Stimulated activated CD4-positive, alpha-beta T cell treated with anti-CD3 and anti-CD28 coated beads, TNF-alpha, amount 100 ng/mL, for 1 hour (primary cell): ENCODE measurements at places on chromosomes 7 and 10.

DNA sequence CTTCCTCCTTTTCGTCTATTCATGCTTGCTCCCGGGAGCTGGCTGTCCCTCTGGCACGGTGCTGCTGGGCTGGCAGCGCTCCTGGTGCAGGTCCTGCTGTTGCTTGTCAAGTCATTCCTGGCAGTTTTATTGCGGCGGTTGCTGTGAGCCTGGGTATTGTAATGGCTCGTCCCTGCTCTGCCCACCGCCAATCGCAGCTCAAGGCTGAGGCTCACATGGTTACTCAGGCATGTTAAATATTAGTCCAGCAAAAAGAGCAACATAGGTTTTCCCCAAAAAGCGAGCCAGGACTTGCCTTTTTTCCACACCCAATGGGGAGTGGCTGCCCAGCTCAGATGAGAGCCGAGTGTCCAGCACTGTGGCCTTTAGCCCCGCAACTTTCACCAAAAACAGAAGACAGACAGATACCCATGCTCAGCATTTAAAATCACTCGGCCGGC lies 492.9 kb upstream of the FOXK1 start:
- DNase-seq, result no peak

DNA sequence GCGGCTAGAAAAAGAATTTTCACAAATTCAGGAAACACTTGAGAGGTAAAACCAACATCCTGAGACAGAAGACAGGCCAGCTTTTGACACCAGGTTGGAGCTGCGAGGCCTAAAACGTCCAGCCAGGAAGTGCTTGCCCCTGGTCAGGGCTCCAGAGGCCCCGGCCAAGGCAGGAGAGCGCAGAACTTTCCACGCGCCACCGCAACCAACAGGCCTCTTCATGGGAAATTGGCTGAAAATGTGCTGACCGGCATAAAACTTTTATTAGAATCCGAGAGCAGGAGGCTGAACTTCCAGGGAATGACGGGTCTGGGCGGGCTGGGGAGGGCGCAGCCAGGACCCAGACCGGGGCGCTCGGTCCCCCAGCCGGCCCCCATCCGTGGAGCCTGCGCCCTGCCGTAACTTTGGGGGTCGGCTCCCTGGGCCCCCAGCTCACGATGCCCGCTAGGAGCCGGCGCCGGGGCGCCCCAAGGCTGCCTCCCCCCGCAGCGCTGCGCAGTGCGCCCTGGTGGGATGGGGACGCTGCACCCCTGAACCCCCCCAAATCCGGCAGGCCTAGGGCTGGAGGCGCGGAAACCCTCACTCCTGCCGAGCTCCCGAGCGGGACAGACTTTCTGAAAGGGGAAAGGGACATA lies 414.0 kb upstream of the MKI67 start:
- DNase-seq, result no peak

DNA sequence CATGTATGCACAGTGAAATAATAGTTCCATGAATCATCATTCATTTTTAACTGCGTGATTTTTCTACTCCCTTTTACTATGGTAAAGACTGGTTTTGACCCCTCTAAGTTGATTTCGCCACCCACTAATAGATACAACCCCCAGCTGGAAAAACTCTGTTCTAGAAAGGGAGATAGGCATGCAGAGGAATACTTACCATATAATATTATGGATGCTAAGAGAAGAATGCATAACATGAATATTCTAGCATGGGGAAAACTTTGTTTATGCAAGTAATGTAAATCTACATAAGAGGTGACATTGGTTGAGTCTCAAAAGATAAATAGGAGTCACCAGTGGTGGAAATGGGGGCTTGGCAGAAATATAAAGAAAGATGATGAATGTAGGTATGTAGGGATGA lies 97.3 kb upstream of the MBL2 start:
- no peak for DNase-seq

DNA sequence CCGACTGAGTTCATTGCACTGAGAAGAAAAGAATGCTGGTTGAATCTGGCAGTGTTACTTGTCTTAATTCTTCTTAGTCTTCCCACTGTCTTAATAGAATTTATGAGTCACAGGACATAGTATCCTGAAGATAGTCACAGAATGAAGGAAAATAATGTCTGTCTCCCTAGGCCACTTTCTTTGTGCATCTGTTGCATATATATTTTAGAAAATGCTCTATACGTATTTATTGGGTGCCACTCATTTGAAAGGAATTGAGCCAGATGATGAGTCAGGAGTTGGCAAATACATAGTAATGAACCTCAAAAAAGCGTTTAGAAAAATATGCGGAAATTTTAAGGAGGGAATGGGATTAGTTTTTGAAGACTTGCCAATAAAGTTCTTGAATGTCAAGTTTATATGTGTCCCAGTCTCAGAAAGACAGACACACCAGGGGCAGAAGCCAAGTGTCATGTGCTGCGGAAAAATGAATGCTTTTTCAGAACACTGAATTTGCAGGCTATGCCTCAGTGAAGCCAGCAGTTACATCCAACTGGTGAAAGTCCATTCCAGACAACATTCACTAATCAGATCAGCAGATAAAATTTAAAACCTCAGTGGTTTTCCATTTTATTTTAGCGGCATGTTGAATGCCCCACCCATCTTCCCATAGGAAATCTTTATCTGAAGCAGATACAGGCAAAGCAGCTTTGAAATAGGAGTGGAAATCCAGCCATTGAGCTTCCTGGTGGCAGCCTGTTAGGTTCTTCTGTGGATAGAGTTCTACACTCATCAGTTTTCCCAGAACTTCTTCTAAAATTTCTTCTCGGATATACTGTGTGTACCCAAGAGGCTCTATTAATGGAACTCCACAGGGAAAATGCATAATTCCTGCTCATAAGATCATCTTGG lies 308.4 kb downstream of the BICC1 start:
- no peak for DNase-seq

- no peak for DNase-seq
Observed at GRCh38 chr10:7333961-7334641, 76.7 kb downstream of the SFMBT2 start.

DNA sequence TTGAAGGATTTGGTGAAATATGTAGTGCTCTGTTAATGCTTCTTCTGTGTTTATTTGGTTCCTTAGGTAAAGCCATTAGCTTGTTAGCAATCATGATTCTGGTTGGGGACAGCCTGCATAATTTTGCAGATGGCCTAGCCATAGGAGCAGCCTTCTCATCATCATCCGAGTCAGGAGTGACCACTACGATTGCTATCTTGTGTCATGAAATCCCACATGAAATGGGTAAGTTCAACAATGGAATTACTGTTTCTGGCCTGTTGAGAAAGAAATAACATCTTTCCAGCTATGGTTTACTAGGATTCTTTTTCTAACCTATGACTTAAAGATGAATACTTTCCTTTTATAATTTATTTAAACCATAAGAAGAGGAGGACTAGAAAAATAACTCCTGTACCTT lies 48.9 kb downstream of the SLC39A12 start:
- DNase-seq, result no peak

DNA sequence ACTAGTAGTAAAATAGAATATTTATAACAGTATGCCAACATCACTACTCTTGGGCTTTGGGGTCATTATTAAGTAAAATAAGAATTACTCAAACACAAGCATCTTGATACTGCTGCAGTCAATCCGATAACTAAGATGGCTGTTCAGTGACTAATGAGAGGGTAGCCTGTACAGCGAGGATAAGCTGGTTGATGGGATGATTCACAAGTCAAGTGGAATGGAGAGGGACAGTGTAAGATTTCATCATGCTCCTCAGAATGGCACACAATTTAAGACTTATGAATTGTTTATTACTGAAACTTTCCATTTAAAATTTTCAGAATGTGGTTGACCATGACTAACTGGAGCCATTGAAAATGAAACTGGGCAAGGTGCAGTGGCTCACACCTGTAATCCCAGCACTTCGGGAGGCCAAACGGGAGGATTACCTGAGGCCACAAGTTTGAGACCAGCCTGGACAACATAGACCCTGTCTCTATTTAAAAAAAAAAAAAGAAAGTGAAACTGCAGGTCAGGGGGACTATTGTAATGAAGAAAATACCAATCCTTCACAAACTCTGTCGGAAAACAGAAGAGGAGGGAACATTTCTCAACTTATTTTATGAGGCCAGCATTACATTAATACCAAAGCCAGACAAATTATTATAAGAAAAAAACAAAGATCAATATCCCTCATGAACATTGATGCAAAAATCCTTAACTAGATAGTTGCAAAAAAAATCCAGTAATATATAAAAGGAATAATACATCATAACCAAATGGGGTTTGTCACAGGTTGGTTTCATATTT lies 11.2 kb downstream of the AVL9 start:
- no peak for DNase-seq

GRCh38 chr10:55989188-55989587 lies 371.9 kb downstream of the ZWINT start:
- no peak for DNase-seq

- no peak for DNase-seq
Observed at GRCh38 chr7:73704640-73705550, 14.6 kb downstream of the STX1A start.

GRCh38 chr10:677750-678661 lies 11.5 kb downstream of the DIP2C start:
- no peak for DNase-seq

DNA sequence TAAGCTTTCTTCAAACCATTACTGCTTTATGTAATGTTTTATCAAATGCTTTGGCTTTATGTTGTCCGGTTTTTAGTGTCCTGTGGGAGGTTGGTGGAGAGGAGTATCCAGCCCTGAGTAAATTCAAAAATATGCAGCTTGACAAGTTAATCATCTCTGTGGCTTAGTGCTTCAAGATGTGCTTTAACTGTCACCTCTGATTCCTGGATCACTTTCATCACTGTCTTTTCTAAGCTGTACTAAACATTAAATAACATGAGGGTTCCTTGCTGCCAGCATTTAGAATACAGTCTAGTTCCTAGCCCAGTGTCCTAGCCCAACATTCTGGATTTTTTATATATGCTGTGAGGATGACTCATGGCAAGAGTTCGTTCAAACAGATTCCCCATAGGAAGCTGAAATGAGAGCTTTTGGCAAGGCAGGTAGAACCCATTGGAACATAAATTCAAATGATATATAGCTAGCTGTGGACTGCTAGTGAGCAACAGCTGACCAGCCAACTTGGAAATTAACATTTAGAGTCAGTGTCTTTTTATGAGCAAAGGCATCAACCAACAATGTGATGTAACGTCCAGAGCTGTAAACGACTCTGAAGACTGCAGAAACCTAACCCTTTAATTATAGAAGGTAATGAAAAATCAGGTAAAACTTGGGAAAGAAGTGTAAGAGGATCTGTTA lies 80.6 kb upstream of the OIT3 start:
- DNase-seq, result no peak

DNA sequence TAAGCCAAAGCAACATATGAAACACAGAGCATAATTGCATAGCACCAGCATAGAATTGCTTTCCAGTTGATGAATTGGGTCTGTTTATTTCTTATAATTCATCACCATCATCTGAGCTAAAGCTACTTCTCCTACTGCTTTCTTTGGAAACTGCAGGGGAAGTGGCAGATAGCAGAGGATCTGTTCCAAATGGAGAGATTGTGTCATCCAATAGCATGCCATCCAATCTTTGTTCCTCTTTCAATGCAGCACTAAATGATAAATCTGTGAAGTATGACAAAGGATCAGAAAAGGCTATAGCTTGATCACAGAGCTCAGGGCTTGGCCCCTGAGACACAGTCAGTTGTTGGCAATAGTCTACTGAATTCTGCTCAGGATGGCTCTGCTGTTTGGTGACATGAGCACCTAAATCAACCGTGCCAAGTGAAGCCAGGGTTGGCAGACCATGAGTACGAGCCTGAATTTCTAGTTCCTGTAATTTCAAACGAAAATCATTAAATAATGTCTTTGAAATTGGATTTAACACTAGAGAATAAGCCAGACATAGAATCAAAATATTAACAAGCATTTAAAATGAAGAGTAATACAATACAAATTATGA lies 90.0 kb downstream of the TFEC start:
- no peak for DNase-seq

DNA sequence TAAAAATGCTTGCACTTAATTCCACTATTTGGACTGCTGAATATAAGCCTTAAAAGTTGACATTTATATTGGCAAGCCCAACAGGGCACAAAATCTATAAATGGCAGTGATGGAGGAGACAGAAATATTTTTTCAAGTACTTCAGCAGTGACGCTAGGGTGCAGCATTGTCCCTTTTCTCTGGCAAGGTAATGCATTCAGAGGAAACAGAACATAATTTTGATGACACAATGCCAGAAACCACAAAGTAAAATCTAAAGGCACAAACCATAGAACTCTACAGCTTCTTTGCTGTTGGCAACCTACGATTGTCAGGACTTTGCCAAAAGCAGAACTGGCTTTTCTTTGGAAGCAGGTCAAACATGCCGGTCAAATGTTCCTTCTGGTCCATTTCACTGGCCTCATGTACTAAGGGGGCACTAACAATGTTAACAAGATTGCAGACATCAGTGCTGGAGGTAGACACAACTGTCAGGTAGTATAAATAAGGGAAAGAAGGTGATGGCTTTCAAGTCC lies 30.9 kb upstream of the FAM133B start:
- peak; percentile 56 for DNase-seq

GRCh38 chr7:29105191-29105590 lies 41.1 kb downstream of the CPVL start:
- DNase-seq, result no peak

DNA sequence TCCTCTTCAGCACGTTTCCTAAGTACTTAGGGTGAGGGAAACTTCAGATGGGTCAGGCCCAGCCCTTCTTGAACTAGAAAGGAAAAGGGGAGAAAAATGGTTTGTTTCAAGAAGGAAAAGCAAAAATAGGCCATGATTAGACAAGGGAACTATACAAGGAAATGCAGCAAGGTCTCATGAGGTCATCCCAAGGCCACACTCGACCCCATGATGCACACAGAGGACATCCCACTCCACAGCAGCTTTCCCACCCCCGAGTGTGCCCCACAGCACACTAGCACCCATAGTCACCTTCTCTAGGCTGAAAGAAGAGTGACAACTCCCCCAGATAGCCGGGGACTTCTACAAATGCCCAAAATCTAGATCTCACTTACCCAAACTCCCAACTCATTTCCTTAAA lies 173.4 kb downstream of the FAM107B start:
- no peak for DNase-seq

GRCh38 chr7:131861620-131862346 lies 305.4 kb upstream of the PODXL start:
- DNase-seq, result no peak

DNA sequence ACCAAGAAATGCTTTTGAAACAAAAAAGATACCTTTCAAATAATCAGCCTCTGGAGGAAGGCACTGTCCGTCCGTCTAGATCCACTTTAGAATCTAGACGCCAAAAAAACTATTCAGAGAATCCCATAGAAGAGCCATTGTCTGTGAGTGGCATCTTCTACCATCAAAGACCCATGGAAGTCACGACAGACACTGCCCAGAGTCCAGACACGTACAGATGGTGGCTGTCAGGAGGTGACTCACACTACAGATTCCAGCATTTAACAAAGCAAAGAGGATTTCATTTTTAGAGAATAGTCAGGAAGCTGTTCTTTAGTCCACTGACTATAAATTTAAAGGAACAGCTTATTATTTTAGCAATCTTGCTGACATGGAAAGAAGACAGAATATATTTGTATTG lies 11.7 kb downstream of the C1QL3 start:
- DNase-seq, result no peak

- no peak for DNase-seq
Observed at GRCh38 chr10:129174232-129175014, 292.6 kb upstream of the MGMT start.

GRCh38 chr7:20227291-20227795 lies 10.2 kb upstream of the MACC1 start:
- DNase-seq, result no peak
